ENCODE measurements at places on chromosomes 16 and 17.

DNA sequence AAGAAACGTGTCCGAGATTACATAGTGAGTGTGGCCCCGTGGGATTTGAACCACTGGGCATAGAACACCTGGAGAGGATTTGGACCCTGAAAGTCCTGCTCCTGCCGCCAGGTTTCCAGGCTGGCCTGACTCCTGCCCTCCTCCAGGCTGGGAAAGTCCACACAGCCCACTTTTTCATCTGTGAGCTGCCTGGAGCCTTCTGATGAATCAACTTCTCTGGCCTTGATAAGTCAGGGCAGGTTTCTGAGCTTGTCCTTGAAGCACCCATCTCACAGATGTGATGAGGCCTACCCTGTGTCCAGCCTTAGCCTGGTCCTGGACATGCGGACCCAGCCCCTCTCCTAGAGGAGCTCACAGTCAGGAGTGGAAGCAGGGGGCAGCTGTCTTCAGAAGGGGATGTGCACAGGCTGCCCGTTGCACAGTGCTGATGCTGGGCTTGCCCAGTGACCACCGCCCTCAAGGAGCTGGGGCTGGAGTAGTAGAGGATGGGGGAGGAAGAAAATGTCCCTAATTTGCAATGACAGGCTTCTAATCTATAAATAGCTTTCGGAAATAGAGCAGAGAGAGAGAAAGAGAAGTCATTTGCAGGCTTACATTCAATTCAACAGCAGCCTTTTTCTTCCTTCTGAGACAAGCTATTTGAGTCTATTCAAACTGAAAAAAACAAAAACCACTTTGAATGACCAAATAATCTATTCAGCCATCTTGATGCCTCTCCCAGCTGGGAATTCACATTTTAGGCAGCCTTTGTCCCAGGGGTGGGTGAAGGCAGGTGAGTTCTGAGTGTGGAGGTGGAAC, 73.5 kb upstream of the DNAJA2 start:
- DNase-seq: no peak

DNA sequence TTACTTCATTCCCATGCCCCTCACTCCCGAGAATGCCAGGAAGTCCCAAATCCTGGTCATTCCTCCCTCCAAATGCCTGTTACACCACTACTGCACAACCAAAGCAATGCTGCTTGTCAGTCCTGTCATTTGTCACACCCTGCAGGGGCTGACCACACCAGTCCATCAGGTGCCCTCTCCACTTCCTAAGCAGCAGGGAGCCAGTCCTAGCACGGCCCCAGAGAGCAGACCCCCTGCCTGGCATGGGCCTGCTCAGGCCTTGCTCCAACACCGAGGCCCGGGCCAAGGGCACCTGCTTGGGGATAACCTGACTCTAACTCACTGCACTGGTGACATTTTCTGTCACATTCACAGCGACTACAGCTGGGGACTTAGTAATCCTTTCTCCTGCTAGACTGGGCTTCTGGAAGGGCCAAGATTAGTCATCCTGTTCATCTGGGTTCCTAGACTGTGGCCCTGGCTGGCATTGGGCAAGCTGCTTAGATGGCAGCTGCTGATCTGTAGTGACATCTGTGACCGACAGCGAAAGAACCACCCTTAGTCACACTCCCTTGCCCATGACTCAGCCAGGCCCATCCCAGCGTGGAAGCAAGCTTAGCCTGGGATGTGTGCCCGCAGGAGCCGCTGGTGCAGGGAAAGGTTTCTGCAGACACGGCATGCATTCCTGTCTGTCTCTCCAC, 5.4 kb downstream of the ALYREF start:
- DNase-seq: no peak

DNA sequence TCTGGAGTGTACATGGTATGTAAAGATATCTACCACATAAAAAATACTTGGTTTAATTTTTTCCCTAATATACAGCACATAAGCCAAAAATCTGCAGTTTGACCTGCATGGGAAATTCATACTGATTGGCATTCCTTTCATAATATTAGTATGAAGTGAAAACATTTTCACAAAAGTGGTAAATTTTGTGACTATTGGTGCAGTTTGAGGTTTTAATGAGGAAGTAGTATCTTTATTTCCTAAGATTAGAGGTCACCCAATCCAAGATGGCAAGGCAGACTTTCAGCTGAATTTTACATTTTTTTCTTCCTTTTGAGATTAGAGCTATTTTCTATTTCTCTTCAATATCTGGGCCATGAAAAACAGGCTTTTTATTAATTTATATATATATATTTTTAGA, 21.2 kb downstream of the METTL9 start:
- DNase-seq: no peak

GRCh38 chr17:56808503-56808902, 25.2 kb downstream of the C17orf67 start:
- no peak for DNase-seq

- DNase-seq: no peak
Observed at GRCh38 chr17:39011907-39012468, 44.8 kb upstream of the FBXO47 start.

GRCh38 chr17:80339118-80339517, 75.8 kb upstream of the ENDOV start:
- DNase-seq: no peak

GRCh38 chr16:53142823-53143568, 88.2 kb downstream of the CHD9 start:
- DNase-seq: no peak

GRCh38 chr17:74532115-74532514, 840 bp upstream of the CD300LB start:
- peak; percentile 3 for DNase-seq

GRCh38 chr16:55711959-55712876, 56.4 kb downstream of the SLC6A2 start:
- peak; percentile 70 for DNase-seq

DNA sequence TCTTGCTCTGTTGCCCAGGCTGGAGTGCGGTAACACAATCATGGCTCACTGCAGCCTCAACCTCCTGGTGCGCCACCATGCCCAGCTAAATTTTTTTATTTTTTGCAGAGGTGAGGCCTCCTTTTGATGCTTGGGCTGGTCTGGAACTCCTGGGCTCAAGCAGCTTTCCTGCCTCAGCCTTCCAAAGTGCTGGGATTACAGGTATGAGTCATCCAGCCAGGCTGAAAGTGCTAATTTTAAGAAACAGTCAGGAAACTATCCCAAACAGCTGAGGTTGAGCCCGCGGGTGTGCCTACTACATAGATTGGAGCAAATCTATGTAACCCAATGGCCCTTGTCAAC, 738 bp upstream of the XPO6 start:
- DNase-seq: no peak

Data from stimulated activated CD4-positive, alpha-beta T cell treated with anti-CD3 and anti-CD28 coated beads, Interleukin-4, amount 100 ng/mL, for 24 hours (primary cell).